Tibial nerve (tissue), 4 donors: ENCODE measurements at places on chromosomes 11 and 22.

GRCh38 chr11:66393954-66394353 is 22.4 kb upstream of the SLC29A2 start:
- H3K36me3 ChIP-seq: no peaks in the 10 kb centered on the region
- no peak overlapping the region for H3K4me3 ChIP-seq
- DNase-seq: no peak
- no peak overlapping the region for H3K27ac ChIP-seq
- H3K27me3 ChIP-seq: no peaks in the 10 kb centered on the region
- H3K4me1 ChIP-seq: no peaks in the 10 kb centered on the region

DNA sequence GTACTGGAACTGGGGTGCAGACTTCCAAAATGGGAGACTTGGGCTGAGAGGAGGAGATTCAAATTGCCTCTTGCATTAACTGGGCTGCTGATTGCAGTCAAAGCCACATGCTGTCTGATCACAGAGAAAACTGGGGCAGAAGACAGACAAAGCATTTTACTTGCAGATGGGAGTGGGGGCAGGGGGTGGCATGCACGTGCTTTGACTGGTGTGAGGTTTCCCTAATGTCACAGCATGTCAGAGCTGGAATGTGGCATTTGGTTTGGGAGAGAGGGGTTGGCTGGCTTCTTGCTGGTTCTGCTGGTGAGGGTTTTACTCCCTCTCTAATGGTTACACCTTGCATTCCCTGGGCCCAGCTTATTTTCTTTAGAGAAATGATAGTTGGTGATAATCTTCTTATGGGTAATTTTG is 2.9 kb downstream of the TUB start:
- no peak for DNase-seq
- H3K27me3 ChIP-seq: no peaks in the 10 kb centered on the region
- H3K4me1 ChIP-seq: peaks cover 42% of the 10 kb centered on the region
- no peak overlapping the region for H3K27ac ChIP-seq
- no peak overlapping the region for H3K4me3 ChIP-seq

DNA sequence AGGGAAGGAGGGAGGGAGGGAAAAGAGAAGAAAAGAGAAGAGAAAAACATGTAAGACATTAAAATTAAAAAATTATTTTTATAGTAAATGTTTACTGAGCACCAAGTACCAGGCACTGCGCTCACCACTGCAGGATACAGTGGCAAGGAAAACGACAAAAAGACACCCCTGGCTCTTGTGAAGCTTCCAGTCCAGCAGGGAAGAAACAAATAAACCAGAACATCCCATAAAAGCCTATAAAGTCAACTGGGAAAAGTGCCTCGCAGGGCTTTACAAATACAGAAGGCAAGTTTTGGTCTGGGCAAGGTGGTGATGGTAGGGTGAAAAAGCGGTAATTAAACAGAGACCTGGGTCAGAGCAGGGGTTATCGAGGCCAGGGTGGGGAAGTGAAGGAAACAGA is 33.6 kb downstream of the LARGE1 start:
- no peak overlapping the region for H3K27ac ChIP-seq
- H3K27me3 ChIP-seq: no peaks in the 10 kb centered on the region
- H3K4me3 ChIP-seq: no peak overlapping the region
- no peak for DNase-seq

GRCh38 chr11:66877588-66878385 is 20.9 kb downstream of the LRFN4 start:
- no peaks in the 10 kb centered on the region for H3K27me3 ChIP-seq
- no peak overlapping the region for H3K27ac ChIP-seq
- peaks cover 30% of the 10 kb centered on the region for H3K4me1 ChIP-seq
- H3K4me3 ChIP-seq: no peak overlapping the region
- no peak for DNase-seq
- H3K36me3 ChIP-seq: no peaks in the 10 kb centered on the region

DNA sequence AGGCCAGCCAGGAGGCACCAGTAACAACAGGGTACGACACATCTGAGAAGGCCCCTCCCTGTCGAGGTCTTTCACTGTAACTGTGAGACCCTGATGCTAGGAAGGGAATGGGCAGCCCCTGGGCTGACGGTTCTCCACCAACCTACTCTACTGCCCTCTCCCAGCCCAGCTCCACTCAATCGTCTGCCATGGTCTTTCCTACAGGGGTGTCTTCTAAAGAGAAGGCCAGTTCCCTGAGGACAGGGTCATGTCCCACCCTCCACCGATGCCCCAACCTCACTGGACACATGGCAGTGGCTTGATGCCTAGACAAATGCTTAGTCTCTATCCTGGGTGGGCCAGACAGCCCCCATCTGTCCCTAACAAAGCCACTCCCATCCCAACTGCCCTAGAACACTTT is 46.0 kb upstream of the SLC25A1 start:
- no peaks in the 10 kb centered on the region for H3K27me3 ChIP-seq
- H3K4me3 ChIP-seq: no peak overlapping the region
- no peak overlapping the region for H3K27ac ChIP-seq
- no peak for DNase-seq

DNA sequence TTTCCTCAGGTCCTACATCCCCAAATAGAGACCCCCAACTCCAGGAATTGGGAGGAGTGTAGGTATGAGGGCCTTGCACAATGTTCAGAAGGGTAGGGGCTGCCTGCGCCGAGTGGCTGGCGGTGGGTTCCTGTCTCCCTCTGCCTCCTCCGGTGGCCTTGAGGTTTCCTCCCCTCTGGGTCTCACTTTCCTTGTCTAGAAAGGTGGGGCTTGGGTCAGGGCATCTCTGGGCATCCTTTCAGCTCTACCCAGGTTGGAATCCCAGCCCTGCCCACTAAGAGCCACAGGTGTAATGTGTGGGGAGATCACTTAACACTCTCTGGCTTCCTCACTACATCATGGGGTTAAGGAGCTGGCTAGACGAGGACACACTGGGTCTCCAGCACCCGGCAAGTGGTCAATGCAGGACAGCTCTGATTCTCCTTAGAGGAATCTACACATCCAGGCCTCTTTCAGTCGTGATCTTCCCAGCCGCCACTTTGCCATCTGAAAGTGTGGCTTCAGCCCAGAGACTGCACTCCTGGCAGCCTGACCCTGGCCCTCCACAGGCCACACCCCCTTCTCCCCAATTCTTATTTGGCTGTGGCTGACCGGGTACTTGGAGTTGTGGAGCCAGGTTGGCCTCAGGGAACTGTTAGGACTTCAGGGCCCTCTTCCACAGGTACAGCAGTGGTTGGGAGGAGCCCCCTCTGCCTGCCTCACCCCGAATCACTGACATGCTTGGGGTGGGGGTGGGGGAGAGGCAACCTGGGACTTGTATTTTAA is 22.1 kb downstream of the PRDM11 start:
- H3K27me3 ChIP-seq: no peaks in the 10 kb centered on the region
- peaks cover 7% of the 10 kb centered on the region for H3K4me1 ChIP-seq
- H3K4me3 ChIP-seq: no peak overlapping the region
- no peaks in the 10 kb centered on the region for H3K36me3 ChIP-seq

DNA sequence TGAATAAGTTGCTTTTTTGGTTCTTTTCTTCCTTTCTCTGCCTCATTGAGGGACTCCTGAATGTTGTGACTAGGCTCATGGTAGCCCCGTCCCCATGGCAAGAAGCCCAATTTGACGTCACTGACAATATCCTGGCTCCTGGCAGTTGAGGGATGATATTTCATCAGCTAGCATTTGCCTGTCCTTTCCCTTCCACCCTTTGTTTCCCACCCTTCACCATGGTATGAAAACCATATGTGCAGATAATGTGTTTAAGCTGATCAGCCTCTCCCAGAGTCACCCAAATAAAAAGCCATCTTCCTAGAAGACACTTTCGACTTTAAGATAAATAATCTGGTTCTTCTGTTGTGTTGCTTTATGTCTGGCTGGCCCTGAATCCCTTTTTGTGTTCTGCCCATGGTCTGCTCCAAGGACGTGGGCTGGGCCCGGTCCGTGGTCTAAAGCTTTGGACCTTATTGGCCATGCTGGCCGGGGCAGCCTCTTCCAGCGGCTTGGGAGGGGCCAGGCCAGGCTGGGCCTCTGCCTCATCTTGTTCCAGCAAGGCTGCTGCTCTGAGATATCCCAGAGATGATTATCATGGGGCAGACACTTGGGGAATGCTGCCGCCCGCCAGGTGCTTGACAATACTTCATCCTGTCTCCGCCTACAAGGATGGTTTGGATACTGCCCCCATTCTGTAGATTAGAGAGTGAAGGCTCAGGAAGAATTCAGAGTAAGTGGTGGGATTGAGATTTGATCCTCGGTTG is 5.1 kb downstream of the TSPAN18 start:
- no peak overlapping the region for H3K27ac ChIP-seq
- no peak for DNase-seq
- H3K4me1 ChIP-seq: peaks cover 16% of the 10 kb centered on the region
